Fibroblast of skin of right biceps (primary cell): ENCODE measurements at places on chromosomes 1 and 21.

- DNase-seq: no peak
These were observed 81.5 kb upstream of the ZBTB40 start for GRCh38 chr1:22370190-22370498.

DNA sequence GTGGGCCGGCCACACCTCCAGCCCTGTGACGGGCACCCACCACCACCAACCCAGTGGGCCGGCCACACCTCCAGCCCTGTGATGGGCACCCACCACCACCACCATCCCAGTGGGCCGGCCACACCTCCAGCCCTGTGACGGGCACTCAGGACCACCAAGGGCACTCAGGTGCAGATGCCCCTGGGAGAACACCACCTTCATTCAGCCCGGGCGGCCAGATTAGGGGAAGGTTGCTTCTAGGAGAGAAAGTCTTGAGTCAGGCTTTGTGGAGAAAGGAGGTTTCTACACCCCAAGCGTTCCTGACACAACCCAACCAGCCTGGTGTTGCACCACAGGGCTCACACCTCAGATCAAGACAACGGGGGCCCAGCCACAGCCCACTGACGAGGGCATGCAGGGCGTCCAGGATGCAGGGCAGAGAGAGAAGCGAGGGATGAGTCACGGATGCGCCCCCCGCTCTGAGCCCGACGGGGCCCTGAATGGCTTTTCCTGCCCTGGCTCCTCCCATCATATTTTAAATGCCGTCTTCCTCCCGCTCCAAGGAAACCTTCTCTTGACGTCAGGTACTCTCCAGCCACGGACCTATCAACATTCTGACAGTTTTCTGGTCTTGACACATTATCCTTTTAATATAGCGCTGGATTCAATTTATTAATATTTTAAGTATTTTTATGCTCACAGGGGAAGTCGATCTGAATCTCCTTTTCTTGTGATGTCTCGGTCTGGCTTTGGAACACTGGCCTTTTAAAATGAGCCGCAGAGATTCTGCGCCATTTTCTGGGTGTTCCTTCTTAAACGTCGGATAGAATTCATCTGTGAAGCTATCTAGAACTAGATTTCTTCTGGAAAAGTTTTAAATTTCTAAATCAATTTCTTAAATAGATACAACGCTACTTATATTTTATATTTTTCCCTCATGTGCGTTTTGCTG, 631 bp upstream of the SPATC1L start:
- DNase-seq: peak; percentile 82

- peak; percentile 54 for DNase-seq
These were observed 624 bp downstream of the CTSK start for GRCh38 chr1:150807249-150808023.

DNA sequence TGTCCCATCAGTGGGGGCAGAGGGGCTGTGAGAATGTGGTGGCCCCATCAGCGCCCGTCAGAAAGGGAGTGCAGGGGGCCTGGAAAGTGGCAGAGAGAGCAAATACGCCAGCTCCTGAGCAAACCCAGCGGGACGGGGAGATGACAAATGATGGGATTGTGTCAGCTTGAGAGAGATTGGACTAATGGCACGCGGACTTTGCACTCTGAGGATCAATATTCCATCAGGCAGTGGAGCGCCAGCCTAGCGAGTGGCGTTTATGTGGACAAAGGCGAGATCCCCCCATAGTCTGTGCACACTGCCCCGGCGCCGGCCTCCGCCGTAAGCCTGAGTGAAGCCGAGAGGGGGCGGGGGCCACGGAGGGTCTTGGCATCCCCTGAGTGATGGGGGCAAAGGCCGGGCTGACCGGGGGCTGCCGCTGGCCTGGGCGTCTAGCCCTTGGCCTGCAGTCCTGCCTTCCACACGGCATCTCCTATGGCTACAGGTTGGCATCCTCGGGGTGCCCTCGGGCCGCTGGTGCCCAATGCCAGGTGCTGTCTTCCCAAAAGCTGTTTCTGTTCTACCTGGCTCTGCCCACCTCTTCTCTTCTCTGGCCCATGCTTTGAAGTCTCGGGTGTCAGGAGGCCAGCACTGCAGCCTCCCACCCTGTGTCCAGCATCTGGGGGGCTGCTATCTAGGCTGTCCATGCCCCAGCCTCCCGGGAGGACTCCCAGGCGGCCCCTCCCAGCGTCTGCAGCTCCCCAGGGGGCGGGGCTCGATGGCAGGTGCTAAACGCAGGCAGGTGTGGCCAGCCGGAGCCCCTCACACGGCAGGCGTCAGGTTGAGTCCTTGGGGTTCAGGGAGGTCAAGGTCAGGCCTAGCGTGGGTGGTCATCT, 46.5 kb downstream of the PRDM16 start:
- DNase-seq: no peak

DNA sequence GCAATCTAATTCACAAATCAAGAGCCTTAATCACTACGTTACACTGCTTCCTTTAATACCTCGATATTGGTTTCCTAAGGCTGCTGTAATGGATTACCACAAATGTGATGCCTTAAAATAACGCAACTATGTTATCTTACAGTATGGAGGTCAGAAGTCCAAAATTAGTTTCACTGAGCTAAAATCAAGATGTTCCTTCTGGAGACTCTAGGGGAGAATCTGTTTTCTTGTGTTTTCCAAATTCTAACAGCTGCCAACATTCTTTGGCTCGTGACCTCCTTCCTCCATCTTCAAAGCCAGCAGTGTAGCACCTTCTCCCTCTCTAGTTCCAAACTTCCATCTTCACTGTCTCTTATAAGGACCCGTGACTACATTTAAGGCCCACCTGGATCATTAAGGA, 335.0 kb upstream of the NFIA start:
- DNase-seq: no peak
